Uterine smooth muscle cell (primary cell): ENCODE measurements at places on chromosomes 5 and 9. TPM values are rescaled to one million over a fixed set of nuclear protein-coding genes. Genes with fewer than 3 reads are reported as not detected.

The ZNF618 gene
- total RNA-seq: 11.4 and 12.8 TPM in 2 replicates

The CDKN2B-AS1 gene
- total RNA-seq: 4.1 and 4.9 TPM in 2 replicates

The RXRA gene
- 12.0 and 15.4 TPM in 2 replicates for total RNA-seq

The TMEM215 gene
- under 0.01 TPM in 1 of 2 replicates, not detected in the other for total RNA-seq

The CER1 gene
- total RNA-seq: not detected in 2 replicates

The AK8 gene
- total RNA-seq: 0.11 and 0.75 TPM in 2 replicates

The CDC25C gene
- total RNA-seq: 3.4 and 22.4 TPM in 2 replicates
